ENCODE measurements at places on chromosomes 4 and X. TPM values are rescaled to one million over a fixed set of nuclear protein-coding genes. Genes with fewer than 3 reads are reported as not detected.

The DCTD gene
- 52.9 TPM for total RNA-seq

DNA sequence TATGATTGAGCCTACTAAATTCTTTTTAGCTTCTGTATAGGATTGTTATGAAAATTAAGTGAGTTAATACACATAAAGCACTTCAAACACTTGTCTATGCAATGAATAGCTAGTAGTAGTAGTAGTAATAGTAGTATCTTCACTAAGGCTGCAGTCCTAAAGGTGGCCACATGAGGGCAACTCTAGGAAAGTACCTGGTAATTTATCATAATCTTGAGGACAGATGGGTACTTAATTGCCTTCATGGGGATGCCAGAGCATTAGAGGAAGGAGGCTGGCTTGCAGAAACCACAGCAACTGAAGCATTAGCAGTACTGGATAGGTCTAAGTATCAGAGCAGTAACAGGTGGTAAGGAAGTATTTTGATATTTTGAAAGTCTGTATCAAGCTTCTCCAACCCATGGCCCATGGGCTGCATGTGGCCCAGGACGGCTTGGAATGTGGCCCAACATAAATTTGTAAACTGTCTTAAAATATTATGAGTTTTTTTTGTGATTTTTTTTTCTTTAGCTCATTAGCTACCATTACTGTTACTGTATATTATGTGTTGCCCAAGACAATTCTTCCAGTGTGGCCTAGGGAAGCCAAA is 17.3 kb downstream of the NIPAL1 start:
- no peak for DNase-seq

GRCh38 chrX:131917588-131917987 is 105.5 kb upstream of the STK26 start:
- DNase-seq = peak; percentile 36

DNA sequence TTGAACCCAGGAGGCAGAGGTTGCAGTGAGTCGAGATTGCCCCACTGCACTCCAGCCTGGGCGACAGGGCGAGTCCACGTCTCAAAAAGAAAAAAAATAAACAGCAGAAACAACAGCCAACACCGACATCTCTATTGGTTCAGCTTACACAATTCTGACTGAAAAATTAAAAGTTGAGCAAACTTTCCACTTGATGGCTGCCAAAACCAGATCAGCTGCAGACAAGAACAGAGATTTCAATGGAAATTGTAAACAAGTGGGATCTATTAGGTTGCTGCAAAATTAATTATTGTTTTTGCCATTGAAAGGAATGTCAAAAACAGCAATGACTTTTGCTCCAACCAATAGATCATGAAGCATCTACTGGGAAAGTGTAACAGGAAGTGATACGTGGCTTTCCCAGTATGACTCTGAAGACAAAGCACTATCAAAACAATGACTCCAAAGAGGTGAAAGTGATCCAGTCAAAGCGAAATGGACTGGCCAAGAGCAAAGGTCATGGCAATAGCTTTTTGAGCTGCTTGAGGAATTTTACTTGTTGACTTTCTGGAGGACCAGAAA is 26.3 kb downstream of the UPF3B start:
- DNase-seq = no peak

GRCh38 chr4:82797405-82798111 is 1.0 kb downstream of the SCD5 start:
- DNase-seq = no peak

DNA sequence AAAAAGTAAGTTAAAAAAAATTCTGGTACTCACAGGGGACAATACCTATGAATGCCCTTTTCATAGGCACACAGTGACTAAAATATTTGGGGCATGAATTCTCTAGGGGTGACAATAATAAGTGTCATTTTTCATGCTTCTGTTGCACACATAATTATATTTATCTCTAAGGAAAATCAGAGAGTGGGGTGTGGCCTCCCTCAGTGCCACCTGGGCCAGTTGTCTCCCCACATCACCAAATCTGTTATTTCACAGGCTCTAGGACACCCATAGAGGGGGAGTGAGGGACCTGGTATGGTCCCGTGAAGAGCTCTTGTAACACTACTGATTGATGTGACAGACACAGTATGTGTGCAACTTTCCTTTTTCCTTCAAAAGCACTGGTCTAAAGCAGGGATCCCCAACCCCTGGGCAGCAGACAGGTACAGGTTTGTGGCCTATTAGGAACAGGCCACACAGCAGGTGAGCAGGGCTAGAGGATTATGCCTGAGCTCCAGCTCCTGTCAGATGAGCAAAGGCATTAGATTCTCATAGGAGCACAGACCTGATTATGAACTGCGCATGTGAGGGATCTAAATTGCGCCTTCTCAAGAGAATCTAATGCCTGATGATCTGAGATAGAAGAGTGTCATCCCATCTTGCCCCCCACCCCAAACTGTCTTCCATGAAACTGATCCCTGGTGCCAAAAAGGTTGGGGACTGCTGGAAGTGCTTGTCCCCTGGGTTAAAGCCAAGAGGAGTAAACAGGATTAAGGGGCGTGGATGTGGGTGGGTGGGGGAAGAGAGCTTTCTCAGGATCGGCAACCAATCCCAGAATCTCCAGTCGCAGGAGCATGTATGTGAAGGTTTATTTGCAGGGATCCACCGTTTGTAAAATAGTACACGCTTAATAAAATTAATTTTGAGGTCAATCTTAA is 856 bp downstream of the SLC9B1 start:
- peak; percentile 37 for DNase-seq

DNA sequence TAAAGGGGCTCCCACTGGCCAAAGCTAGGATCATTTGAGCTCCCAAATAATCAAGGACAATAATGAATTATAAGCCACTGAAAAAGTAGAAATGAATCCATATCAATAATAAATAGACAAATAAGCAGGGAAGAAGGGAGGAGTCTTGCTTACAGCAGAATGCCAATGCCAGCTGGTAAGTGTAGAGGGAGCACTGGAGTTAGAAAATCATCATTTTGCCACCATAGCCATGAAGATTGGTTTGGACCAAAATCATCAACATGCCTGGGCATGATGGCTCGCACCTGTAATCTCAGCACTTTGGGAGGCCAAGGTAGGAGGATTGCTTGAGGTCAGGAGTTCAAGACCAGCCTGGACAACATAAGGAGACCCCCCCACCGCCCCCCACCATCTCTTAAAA is 20.4 kb upstream of the SH3KBP1 start:
- no peak for DNase-seq

DNA sequence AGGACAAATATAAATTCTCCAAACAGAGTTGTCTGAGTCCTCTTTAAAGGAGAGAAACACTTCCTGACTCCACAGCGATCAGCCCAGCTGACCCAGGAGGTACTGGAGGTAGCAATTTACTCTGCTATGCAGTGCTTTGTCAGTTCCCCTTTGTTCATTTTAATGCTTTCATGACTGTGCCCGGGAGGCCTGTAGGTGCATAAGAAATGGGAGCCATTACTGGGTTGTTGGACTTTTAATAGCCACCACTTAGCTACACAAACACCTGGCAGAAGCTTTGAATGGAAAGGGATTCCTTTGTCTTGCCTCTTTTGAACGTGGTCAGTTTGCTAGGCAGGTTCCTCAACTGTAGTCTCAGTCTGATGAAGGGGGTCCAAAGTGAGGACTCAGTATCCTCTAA is 59.0 kb upstream of the AFF2 start:
- DNase-seq = no peak

The MAOB gene
- total RNA-seq = 34.0 TPM

The HSD17B13 gene
- total RNA-seq = 20.3 TPM

DNA sequence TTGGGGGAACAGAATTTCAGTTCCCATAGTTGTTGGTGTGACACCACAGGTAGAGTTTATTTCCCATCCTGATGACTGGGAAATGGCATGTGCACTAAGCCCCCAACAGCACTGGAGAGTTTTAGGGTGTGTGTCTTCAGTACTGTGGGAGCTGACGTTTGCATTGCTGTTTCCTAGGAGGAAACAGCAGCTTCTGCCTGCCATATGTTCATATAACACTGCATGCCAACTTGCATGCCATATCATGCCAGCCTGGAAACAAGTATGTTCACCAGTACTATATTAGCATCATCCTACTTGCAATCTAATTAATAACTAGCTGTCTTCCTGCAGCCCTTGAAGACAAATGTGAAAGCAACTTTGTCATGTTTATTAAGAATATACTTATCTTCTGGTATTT is 58.2 kb downstream of the NAA11 start:
- no peak for DNase-seq

DNA sequence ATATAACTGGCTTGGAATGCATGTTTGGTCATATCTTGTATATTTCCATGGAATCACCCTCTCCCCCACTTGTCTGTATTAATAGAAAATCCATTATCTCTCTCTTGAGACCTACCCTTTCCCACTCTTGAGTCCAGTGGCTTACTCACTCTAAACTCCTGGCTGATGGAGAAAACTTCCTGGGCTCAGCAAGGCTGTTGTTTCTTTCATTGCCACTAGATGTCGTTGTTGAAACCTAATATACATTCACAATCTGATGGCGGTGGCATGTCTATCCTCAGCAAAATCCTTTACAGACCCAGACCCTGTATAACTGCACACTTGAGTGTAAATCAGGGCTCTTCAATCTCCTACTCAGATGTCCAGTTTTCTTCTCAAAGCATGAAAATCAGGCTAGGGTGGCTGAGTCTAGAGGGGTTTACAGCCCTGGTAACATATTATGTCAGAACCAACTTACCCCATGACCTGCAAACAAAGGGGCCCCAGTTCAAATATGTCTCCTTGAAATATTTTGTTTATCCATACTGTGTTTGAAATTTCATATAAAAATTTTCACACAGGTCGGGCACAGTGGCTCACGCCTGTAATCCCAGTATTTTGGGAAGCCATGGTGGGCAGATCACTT is 70.0 kb upstream of the FAM241A start:
- DNase-seq = no peak

DNA sequence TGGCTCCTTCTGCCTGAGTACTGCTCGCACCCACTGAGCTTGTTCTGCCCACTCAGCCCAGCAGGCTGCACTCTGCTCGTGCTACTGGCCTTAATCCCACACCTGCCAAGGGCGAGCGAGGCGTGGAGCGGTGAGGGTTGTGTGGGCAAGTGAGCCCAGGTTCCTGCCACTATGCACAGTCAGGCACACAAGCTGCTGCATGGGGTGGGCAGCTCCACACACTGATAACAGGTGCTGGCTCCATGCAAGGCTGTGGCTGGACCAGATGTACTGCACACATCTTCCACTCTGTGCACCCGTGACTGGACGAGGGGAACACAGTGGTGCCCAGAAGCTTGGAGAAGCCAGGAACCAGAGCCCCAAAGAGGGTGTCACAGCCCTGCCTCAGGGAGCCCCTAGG is 184.3 kb upstream of the NUDT6 start:
- DNase-seq = no peak

- no peak for DNase-seq
Measured at GRCh38 chr4:28636971-28637370, 1776.3 kb downstream of the STIM2 start.

The SSX4 gene
- not detected for total RNA-seq

The NR3C2 gene
- 2.1 TPM for total RNA-seq

DNA sequence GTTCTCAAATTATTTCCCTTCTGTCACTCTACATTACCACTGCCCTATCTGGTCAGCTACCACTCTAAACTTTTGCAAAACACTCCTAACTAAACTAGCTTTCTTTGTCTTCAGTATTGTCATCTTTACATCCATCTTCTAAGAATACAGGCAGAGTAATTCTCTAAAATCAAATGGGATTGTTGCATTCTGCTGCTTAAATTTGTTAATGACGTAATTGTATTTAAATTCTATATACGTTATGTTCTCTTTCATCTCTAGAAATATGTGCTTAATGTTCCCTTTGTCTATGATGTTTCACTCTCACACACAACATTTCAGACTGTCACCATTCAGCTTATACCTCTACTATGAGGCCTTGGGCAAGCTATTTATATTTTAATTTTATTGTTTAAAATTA is 1041.1 kb upstream of the POU3F4 start:
- no peak for DNase-seq

GRCh38 chrX:72130762-72131250 is 909 bp downstream of the RTL5 start:
- DNase-seq = no peak

The THOC2 gene
- 40.9 TPM for total RNA-seq

GRCh38 chr4:129095811-129096454 is at the start of gene C4orf33:
Gene C4orf33, plus strand, starts transcription at chr4:129096152. Its CDS starts 6,459 bp downstream, at chr4:129102611.
- peak; percentile 70 for DNase-seq

- no peak for DNase-seq
Measured at GRCh38 chr4:139965789-139966188, 188.2 kb downstream of the MAML3 start.

DNA sequence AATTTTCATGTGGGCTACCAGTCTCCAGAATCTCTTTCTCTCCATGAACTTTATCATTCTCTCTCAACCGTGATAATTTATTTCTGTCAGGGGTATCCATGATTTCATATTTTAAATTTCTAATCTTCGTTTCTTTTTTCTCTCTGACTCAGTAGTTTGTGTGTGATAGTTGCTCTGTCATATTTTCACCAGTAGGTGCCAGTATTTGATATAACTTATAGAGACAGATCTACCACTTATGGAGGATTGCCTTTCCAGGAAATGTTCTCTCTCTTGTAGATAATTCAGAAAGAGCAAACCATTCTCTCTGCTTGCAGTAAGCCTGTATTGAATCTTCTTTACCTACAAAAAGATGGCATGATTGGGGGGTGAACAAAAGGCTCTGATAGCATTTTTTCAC is 79.3 kb upstream of the DYNLT3 start:
- DNase-seq = no peak

DNA sequence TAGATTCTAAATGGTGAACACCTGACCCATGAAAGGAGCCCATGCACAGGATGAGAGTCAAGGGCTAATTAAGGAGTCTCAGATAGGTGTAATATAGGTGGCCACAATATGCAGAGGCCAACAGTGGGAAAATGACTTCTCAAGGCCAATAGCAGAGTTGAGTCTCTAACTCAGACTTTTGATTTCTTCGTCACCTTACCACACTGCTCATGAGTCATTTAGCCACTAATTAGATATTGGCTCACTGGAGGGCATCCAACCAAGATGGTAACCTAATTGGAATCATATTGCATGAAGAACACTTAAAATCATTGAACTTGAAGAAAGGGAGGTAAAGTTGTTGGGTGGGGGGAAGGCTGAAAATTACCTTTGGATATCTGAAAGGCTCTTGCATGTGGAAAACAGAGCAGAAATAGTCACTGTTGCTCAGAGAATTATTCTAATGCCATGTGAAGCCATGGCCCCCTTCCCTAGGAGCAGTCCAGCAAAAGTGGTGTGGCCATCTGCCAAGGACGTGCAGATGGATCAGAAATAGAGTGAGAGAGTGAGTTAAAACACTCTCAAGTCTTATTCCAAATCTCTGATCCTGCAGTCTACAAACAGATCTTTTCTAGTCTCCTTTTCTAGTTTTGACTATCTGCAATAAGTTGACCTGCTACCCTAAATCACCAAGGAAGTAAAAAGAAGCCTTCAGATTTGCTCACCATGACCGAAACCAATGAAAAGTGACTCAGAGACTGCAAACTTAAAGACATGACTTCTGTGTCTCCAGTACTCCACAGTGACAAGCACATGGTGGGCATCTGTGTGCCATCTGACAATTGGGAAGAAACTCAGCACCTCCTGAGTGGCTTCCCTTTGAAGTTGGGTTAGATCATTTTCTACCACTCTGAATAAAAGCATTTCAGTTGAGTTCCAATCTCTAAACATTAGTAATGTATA is 93.9 kb upstream of the C1QTNF7 start:
- DNase-seq = no peak

- DNase-seq = no peak
Measured at GRCh38 chr4:10730019-10730418, 45.5 kb upstream of the CLNK start.

- no peak for DNase-seq
Measured at GRCh38 chr4:187171706-187172339, 448.2 kb upstream of the FAT1 start.

GRCh38 chr4:6742989-6743388 is 27.0 kb downstream of the BLOC1S4 start:
- DNase-seq = no peak
